Stimulated activated effector memory CD8-positive, alpha-beta T cell treated with anti-CD3 and anti-CD28 coated beads, Interleukin-12 subunit alpha, Interleukin-12 subunit beta, amount 100 ng/mL, for 72 hours (primary cell): ENCODE measurements at places on chromosomes 3 and 15.

GRCh38 chr15:27017168-27017809 lies 46.3 kb downstream of the GABRG3 start:
- DNase-seq, result no peak

DNA sequence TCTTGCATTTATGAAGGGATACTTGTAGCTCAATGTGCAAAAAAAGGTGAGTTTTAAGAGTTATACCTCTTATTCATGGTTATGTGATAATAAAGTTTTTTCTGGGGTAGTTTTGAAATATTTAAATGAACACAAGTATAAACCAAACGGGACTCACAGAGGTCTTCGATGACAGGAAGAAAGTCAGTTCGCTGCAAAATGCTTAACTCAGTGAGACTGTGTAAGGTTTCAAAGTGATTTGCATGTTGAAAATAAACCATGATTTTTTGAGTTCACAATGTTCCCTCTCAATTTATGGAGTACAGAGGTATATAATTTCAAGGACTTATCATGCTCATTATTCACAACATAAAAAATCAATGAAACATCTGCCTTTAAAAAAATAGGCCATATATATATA lies 36.3 kb upstream of the MYH15 start:
- DNase-seq, result no peak

GRCh38 chr15:81357180-81357686 lies 16.8 kb downstream of the TMC3 start:
- no peak for DNase-seq

- DNase-seq, result no peak
Measured at GRCh38 chr3:73710340-73710739, 85.6 kb upstream of the PDZRN3 start.

DNA sequence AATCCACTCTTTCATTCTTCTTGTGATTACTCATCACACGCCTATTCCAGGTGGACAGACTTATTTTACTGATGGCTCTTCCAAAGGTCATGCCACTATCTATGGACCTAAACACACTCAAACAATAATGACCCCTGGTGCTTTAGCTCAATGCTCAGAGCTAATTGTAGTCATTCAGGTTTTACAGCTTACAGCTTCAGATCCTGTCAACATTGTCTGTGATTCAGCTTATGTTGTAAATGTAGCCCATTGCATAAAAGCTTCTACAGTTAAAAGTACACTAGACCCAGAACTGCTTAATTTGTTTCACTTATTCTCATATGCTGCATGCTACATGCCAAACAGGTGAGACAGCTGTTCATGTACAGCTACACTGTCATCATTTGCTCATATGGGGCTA lies 49.2 kb downstream of the LSM3 start:
- DNase-seq, result no peak

- no peak for DNase-seq
Measured at GRCh38 chr3:126834596-126835471, 130.8 kb downstream of the CHCHD6 start.

- no peak for DNase-seq
Measured at GRCh38 chr3:55576621-55577388, 89.7 kb upstream of the WNT5A start.

DNA sequence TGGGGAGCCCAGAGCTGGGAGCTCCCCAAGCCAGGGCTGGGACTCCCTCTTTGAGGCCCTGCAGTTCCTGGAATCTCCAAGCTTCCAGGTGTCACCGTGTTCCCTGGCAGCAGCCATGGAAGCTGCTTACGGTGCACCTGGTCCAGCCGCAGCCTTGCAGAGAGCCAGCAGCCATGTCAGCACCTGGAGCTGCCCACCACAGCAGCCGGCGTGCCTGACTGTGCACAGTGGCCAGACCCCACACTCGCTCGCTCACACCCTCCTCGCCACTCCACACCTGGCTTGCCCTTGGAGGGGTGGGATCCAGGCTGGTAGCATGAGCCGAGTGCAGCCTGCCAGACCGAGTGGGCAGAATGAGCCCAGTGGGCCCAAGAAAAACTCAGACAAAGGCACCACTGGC lies 14.8 kb upstream of the HTR3E start:
- DNase-seq, result no peak

GRCh38 chr3:135503760-135504686 lies 461.5 kb upstream of the PPP2R3A start:
- DNase-seq, result no peak

GRCh38 chr15:50740955-50741354 lies 24.6 kb downstream of the SPPL2A start:
- no peak for DNase-seq

- no peak for DNase-seq
Measured at GRCh38 chr3:178712247-178712646, 176.0 kb downstream of the KCNMB2 start.

DNA sequence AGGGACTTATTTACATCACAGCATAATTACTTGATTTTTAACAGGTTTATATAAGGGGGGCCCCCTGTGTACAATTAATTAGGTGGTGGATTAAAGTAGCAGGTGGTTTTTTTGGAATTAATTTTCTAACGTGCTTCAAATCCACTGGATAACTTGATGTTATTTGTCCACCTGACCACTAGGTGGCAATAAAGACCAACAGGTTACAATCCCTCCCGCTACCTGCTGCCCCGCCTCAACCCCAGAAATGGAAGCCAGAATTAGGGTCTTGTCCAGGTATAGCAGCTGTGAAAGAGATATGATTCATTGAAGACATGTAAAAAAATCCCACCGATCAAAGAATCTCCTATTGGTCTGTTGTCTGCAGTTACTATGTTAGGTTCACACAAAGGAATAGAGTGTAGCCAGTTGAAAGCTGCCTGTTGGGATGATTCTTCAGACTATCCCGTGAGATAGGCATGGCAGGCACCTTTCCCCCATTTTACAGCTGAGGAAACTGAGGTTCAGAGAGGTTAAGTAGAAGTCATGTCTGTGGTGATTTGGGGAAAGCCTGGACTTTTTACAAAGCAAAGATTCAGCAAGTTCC lies 44.0 kb downstream of the MFSD1 start:
- no peak for DNase-seq

DNA sequence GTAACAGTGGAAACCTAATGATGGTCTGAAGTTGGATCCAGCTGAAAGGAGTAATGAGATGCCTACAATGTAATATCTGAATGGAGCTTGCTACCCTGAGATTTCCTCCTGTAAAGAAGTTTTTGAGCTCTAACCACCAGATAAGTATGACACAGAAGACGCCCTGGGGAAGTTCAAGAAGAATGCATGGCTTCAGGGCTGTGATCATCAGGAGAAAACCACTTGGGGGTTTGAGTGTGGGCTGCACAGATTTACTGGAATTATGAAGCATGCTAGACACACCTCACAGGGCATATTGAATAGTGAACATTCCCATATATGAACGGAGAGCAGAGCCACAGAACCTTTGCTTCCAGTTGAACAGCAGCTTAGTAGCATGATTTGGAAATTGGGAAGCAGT lies 10.6 kb upstream of the CCDC80 start:
- no peak for DNase-seq

GRCh38 chr3:182948305-182948704 lies 32.0 kb downstream of the DCUN1D1 start:
- no peak for DNase-seq

- DNase-seq, result no peak
Measured at GRCh38 chr3:75300606-75301005, 363.5 kb upstream of the FRG2C start.

DNA sequence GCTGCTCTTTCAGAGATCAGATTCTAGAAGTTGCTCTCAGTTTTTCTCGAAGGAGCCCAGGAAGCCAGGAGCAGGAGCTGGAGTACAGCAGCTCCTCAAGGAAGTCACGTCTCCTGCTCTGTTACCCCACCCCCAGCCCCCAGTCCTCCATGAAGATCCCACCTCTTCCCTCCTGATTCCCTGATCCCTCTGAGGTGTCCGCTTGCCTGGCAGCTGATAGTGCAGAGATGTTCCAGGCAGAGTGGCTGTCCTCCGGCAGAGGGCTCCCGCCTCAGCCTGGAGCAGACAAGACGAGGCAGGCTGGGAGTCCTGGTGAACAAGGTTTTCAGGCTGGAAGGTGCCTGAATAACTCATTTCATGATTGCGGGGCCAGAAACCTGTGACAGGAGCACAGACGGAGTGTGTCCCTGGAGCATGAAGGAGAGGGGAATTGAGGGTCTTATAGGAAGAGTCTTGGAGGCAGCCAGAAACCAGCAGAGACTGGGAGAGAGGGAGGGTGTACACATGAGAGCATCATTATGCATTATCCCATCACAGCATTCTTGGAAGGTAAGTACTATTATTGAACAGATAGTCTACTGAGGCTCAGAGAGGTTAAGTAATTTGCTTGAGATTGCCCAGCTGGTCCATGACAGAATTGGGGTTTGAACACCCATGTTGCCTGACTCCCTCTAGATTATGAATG lies 1.2 kb downstream of the HRH1 start:
- DNase-seq, result no peak

GRCh38 chr3:111803123-111803593 lies 55.9 kb upstream of the PHLDB2 start:
- no peak for DNase-seq

- DNase-seq, result no peak
Measured at GRCh38 chr3:175732017-175732416, 872.9 kb downstream of the NAALADL2 start.

- DNase-seq, result no peak
Measured at GRCh38 chr3:9091486-9092235, 128.4 kb upstream of the RAD18 start.

- no peak for DNase-seq
Measured at GRCh38 chr15:81281766-81282605, 42.0 kb downstream of the STARD5 start.

- DNase-seq, result no peak
Measured at GRCh38 chr15:48976444-48977088, 12.8 kb upstream of the SHC4 start.

DNA sequence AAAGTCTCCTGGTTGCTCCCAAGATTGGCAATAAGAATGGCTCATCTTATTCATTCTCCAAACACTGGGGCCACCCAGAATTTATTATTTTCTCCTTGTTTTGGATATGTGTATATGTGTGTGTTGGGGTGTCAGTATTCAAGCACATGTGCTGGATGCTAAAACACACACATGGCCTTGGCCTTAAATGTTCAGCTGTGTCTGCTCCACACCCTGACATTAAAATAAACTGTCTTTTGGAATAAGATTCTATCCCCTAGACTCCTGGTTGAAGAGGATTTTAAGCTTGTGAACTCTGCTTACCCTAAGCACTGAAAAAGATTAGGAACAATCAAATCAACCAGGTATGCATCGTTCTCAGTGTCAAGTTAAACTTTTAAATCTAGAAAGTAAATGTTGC lies 382.9 kb upstream of the MCTP2 start:
- no peak for DNase-seq

DNA sequence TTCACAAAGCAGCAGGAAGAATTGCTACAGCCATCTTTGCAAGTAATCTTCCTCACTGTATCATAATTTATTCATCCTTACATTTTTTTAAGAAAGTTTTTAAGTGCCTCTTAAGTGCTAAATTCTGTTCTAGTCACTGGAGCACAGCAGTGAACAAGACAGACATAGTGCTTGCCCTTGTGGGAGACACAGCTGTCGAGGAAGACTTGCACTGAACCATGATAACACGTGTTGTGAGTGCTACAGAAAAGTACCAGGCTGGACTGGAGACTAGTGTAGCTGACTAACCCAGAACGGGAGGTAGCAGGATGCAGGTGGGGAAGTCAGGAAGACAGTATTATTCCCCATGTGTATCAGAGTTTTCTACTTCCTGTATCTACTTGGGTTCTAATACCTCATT lies 300.6 kb downstream of the TBL1XR1 start:
- no peak for DNase-seq

- no peak for DNase-seq
Measured at GRCh38 chr3:11509173-11510000, 134.3 kb downstream of the VGLL4 start.
